Activated naive CD4-positive, alpha-beta T cell treated with anti-CD3 and anti-CD28 coated beads, Interleukin-2, amount 50 U/mL, for 72 hours (primary cell): ENCODE measurements at places on chromosomes 1 and 21. TPM values are rescaled to one million over a fixed set of nuclear protein-coding genes. Genes with fewer than 3 reads are reported as not detected.

Gene RHBG
- total RNA-seq = not detected

Gene THEM5
- total RNA-seq = not detected

Gene TCEA3
- total RNA-seq = 19.2 TPM

Gene NKAIN1
- total RNA-seq = not detected

Gene PDPN
- not detected for total RNA-seq

Gene SLC16A4
- 0.45 TPM for total RNA-seq

Gene OR4F29
- total RNA-seq = not detected

Gene BARHL2
- not detected for total RNA-seq

Gene SERINC2
- not detected for total RNA-seq

Gene RNF223
- total RNA-seq = not detected

Gene SHE
- not detected for total RNA-seq

Gene FCRLB
- not detected for total RNA-seq

Gene GBP3
- 3.2 TPM for total RNA-seq

Gene ADORA3
- 0.11 TPM for total RNA-seq

Gene OR2AK2
- not detected for total RNA-seq

Gene SIM2
- total RNA-seq = 0.84 TPM

Gene FNDC10
- total RNA-seq = 2.9 TPM
